ENCODE measurements at places on chromosomes 5 and 9.

- DNase-seq, result peak; percentile 17
These were observed 51.4 kb downstream of the SMARCA2 start for GRCh38 chr9:2066312-2067273.

DNA sequence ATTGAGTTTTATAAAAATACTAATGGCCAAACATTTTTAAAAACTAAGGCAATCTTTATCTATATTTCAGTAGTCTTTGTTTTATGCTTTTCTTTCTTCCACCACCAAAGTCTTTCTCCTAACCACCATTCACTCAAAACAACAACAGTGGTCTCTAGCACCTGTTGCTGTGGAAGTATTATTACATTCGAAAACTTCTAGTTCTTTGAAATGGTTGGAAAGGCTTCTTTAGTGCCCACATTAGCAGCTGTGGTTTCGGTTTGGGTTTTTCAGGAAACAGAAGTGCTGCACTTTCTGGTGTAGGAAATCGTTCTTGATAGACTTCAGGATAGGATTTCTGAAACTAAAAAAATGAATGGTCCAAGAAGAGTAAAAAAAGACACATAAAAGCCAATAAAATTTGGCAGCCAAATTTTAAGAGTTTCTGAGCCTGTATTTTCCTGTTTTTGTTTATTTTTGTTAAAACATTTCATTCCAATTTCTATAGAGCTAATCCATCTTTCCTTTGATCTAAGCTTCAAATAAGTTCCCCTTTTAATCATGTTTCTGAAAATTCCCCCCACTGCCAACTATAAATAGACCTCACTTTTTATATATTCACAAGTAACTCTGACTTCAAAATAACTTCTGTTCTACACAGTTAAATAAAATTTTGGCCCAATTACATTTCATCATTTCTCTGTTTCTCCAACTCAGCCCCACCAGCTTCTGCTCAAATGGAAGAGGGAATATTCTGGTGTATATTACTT is 102.2 kb downstream of the DEPDC1B start:
- DNase-seq, result no peak

DNA sequence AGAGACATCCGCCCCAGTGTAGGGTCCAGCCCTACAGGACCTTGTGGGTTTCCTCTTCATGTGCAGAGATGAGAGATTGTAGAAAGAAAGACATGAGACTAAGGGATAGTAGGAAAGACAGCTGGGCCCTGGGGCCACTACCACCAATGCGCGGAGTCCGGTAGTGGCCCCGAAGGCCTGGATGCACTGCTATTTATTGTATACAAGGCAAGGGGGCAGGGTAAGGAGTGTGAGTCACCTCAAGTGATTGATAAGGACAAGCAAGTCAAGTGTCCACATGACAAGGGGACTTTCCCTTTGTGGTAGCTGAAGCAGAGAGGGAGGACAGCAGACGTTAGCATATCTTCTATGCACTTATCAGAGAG is 6.2 kb upstream of the TMEM141 start:
- no peak for DNase-seq

DNA sequence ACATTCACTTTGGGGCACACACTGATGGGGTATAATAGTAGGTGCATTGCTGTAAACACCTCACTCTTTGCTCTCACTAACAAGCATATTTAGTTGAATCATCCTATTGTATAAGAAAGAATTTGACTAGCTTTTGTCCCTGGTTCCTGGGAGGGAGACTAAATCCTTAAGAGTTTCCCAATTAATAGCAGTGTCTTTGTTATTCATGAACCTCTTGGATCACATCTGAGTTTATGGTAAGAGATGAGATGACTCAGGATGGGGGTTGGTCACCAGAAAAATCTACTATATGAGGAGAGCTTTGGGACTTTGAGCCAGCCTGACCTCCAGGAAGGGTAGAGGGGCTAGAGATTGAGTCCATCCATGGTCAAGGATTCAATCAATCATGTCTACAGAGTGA is 56.8 kb downstream of the PUM3 start:
- peak; percentile 77 for DNase-seq

- no peak for DNase-seq
These were observed 415.1 kb upstream of the ADAMTSL1 start for GRCh38 chr9:18058564-18059442.

GRCh38 chr5:180647465-180647864 is 1.9 kb downstream of the FLT4 start:
- DNase-seq, result no peak

DNA sequence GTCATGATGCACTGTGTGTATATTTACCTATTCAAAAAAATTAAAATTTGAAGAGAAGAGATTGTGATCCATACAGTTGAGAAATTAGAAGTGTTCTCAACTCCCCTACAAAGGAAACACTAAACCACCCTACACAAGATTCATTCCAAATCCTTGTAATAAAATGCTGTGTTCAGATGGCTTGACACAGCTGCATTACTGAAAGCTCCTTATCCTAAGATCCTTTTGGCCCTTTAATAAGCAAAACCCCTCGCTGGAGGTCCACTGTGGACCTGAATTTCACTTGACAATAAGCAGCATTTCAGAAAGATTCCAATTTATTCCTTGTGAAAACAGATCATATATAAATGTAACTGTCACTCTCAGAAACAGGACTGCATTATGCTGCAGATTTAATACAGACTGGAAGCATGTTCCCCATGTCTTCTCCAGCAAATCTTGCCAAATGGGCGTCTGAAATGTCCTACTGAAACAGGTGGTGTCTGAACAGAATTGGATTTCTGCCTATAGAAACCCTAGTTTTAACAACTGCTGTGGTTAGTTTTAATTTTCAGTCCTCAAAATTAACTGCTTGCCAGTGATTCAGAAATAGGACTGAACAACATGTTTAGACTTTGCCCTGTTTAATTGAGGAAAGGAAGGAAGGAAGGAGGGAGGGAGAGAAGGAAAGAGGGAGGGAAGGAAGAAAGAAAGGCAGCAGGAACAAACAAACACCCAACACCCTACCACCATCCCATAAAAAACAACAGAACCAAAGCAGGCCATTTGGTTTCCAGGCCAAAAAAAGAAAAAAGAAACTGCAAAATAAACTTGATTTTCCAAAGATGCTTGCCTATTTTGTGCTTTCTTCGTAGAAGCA is 179.6 kb downstream of the MLLT3 start:
- DNase-seq, result no peak

- no peak for DNase-seq
These were observed 62.8 kb upstream of the RANBP3L start for GRCh38 chr5:36364473-36364872.

DNA sequence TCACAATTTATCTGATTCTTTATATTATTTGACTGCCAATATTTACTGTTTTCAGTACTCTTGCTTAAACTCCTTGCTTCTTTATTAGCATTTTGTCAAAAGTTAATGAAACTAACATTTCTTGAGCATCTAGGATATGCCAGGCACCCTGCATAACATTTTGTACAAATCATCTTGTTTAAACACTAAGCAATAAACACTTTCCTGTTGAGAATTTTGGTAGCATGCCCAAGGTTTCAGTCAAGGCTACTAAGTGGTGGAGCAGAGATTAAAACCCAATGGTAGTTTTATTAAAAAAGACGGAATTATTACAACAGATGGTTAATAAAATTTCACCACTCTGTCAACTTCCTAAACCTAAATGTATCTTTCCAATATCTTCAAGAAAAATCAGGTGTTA is 43.2 kb downstream of the SKIC3 start:
- DNase-seq, result no peak

GRCh38 chr9:127698985-127699670 is 7.7 kb upstream of the CFAP157 start:
- DNase-seq, result peak; percentile 99

GRCh38 chr9:136729144-136729543 is 13.6 kb downstream of the LCN10 start:
- no peak for DNase-seq

DNA sequence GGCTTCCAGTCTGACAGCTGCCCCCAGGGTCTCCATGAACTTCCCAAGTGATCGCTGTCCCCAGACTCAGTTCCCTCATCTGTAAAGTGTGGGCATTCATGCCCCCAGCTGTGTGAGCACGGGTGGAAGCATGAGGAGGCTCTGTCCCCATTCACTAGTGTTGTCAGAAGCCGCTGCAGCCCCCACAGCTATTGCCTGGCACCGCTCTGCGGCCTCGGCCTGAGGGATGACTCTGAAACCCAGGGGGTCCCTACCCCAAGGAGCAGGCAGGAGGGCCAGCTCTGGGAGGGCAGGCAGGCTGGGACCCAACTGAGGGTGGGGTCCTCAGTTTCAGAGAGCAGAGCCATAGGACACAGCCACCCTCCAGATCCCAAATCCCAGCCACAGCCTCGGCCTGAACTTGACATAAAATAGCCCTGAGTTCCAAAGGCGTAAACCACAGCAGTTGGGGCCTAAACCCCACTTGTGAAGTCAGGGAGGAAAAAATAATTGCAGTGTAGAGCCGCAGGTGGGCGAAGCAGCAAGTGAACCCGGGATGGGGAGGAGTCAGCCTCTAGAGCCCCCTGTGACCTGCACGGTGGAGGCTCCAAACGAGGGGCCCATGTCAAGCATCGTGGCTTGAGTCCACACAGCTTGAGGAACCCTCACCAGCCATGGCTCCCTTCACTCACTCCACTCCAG is 66.0 kb upstream of the ADAMTS2 start:
- DNase-seq, result no peak

DNA sequence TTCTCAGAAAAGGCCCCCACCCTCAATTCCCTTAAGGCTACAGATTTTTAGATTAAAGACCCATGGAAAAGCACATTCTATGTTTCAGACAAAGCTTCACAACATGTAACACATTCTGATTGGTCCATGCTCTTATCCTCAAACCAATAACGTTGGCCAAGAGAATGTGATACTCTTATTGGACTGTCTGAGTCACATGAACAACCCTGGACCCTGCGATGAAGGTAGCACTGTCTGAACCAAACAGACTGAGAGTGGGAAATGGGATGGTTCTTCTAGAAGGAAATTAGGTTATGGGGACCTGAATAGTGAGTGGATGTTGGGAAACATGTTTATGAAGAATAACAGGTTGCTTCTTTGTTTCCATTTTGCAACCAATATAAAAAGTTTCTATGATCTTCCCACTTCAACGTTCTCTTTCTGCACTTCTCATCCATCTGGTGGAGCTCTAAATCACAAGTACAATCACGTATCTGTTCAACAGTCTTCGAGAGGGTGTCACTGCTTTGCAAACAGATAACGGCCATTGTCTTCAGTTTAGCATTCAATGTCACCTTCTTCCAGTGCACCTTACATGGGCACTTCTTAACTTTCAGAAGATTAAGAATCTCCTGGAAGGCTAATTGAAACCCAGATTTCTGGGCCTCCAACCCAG is 81.6 kb downstream of the PTCH1 start:
- DNase-seq, result no peak

DNA sequence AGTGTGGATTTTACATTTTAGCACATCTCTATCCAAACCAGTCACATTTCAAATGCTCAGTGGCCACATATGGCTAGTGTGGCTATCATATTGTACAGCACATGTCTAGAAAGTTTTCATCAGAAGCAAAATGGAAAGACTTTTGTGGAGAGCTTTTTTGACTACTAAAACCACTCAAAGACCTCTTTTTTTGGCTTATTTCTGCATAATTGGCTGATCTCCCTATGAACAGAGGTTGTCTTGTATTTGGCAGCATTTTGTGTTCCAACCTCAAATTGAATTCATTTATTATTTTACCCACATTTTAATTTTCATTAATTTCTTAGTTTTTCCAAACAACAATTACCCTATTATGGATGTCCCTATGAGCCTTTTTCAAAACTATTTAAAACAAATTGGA is 395.7 kb downstream of the TLE1 start:
- no peak for DNase-seq

DNA sequence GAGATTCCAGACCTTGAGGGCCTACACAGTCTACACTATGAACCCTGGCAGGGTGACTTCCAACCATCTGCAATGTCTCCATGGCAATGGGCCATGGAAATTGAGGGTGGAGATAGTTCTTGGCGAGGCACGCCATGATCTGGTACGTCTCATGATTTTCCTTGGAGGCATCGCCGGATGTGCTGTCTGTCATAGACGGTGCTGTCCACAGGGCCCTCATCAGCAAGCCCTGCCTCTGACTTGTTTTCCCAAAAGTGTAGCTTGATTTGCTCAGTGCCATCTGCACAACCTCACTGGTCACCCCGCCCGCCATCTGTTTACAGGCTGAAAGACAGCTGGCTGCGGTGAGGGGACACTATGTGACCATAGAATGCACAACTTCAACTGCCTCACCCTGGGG is 73.5 kb downstream of the BOD1 start:
- DNase-seq, result no peak

DNA sequence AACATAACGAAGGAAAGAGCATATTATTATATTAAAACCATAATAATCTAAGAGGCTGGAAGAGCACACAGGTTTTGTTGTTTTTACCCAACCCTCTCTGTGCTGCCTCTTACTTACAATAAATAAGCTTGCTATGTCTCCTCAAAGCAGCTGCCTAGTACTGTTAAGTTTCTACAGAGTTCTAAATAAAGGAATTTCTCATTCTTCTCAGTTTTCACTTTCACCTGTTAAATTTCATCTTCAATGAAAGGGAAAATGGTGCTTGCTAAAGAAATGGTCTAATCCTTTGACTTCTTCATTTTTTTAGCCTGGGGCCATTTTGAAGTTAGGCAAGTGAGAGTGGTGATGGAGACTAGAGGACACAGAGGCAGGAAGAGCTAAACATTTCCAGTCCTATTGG is 396.1 kb downstream of the MAN2A1 start:
- no peak for DNase-seq

GRCh38 chr5:167248257-167248656 is 1043.2 kb upstream of the WWC1 start:
- no peak for DNase-seq

DNA sequence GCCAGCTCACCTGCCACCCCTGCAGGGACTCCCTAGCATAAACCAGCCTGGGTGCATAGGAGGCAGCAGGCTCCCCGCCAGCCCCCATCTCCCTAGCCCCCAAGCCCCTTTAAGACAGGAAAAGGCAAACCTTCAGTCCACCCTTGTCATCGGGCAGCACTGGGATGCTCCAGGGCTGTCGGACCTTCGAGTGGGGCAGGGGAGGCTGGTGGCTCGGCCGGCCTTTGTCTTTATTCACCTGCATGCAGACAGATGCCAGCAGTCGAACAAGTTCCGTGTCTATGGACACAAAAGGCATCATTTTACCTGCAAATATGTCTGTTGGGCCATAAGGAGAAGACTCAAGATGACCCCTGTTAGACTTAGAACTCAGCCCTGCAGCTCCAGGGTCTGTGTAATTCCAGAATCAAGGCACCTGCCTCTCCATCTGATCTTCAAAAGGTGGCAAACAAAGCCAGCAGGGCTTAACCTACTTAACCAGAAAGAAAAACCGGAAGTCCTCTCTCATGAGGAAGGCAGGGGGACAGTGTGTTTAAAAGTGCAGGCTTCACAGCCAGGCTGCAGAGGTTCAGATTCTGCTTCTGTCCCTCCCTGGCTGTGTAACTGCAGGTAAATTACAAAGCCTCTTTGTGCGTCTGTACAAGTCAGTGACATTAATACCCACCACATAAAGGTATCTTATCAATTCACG is 16.2 kb downstream of the ANKS6 start:
- DNase-seq, result no peak

All from cardiac fibroblast (primary cell).